MG63 (cell line): ENCODE measurements at places on chromosomes 5 and 9.

- DNase-seq = no peak
These were observed 659.1 kb downstream of the EFNA5 start for GRCh38 chr5:107011605-107012004.

- no peak for DNase-seq
These were observed 257.5 kb downstream of the NSG2 start for GRCh38 chr5:174303035-174303434.

DNA sequence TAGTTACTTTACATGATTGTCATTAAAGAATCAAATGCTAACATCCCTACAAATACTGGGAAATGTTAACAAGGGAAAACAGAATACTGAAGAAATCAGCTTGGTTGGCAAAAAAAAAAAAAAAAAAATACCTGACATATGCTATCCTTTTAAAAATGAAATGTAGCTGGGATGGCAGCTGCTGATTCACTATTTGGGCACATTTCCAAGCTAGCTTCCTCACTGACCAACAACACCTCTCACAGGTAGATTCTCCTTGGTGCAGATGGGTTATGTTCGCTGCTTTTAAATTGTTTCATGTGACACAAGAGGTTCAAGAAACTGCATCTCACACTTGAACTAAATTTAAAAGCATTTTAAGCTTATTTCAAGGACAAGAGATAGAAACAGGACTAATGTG, 6.1 kb upstream of the PRUNE2 start:
- no peak for DNase-seq

DNA sequence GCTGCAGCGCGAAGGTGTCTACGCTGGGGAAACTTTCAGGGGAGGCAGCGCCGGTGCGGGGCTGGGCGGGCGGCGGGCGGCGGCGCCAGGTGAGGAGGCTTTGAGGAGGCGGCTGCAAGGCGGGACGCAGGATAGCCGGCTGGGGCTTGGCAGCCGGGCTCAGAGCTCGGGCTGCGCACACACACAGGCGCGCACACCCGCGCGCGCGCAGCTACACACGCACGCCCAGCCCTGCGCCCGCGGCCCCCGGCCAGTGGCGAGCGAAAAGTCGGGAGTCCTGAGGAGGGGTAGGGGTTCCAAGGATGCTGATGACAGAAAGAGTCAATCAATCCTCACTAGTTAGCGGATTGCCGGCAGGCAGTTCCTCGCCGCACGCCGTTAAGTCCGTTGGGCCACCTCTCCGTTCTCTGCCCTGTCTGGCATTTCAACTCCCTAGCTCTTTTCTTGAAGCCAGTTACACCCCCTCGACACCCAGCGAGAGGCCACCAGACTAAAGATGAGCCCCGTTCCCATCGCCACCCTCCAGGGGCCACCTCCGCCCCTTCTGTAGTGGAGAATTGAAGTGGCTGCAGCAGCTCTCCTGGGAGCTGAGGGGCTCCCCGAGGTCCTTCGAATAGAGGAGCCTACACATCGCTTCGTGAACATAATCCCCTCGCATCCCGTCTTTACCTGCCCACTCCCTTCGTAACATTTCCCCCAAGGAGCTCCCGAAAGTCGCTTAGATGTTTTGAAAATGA, 1640.3 kb upstream of the C9orf72 start:
- DNase-seq = no peak

- DNase-seq = no peak
These were observed 67.9 kb upstream of the SLC28A3 start for GRCh38 chr9:84408416-84408815.

DNA sequence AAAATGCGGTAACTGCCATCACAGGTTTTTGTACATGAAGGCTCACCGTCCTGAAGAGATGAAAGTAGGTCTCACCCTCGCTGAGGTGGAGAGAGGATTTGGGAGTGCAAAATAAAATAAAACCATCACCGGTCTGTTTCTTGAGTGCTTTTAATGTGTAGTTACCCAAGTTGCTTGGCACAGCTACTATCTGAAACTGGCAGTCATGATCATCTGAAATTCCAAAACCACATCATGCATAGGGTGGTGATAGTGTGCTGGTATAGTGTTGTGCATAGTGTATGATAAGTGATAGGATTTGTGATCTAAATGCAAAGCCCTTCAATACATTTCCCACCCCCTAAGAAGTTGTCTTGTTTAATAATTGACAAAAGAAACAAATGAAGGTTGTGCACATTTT, 381.3 kb downstream of the DMRT2 start:
- DNase-seq = no peak

GRCh38 chr5:65871182-65871581, 55.2 kb upstream of the ERBIN start:
- peak; percentile 70 for DNase-seq

DNA sequence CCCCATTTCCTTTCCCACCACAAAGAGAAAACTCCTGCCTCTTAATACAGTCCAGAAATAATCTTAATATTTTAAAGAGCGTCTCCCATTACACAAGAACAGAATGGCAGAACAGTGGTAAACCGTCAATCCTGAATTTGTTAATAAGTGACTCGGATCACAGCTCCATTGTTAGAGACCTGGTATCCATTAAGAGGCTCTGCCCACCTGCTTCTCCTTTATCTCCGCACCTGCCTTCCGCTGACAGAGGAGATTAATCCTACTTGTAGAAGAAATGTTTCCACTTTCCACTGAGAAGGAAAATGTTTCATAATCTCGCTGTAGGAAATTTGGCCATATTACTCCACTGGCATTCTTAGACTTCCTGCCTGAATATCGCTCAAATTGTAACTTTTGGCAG, 1493.2 kb downstream of the MAT2B start:
- no peak for DNase-seq

DNA sequence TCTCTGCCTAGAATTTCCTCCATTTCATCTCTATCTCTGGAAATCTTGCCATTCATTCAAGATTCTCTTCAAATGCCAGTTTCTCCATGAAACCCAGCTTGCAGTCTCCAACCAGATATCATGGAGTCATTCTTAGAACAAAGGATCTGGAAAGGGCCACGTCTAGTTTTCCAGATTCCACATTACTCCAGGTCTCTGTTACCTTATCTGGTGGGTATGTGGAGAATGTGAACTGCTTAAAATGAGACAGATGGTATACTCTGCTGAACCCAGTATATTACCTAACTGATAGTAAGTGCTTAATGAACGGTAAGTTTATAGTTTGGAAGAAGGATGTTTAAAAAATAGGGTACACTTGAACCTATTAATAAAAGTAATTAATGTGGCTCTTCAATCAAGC, 52.3 kb upstream of the ZSWIM6 start:
- DNase-seq = no peak
